Activated CD8-positive, alpha-beta T cell treated with anti-CD3 and anti-CD28 coated beads for 36 hours (primary cell): ENCODE measurements at places on chromosomes 4 and X.

- H3K27ac ChIP-seq = no peak overlapping the region
- no peaks in the 10 kb centered on the region for H3K36me3 ChIP-seq
- H3K4me1 ChIP-seq = no peaks in the 10 kb centered on the region
- no peak overlapping the region for H3K4me3 ChIP-seq
- peak; percentile 1 for DNase-seq
- H3K27me3 ChIP-seq = peaks cover 1% of the 10 kb centered on the region
These were observed 35.9 kb upstream of the CXCL8 start for GRCh38 chr4:73704314-73705055.

DNA sequence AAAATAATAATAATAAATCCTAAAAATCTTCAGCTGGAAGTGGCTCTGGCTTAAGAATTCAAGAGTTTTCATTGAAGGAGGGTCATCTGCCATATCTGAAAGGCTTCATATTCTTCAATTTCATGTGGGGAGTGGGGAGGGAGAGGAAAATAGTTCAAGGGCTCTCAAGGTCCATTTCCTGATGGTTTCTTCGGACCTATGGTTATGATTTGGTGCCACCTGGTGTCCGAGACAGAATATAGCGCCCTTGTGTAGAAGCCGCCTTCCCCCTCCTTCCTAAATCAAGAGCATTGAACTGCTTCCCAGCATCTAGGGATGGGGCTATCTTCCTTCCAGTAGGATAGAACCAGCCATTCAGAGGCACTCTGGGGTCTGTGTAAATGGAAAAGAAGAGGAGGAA, 34.3 kb downstream of the NLGN3 start:
- H3K27ac ChIP-seq = no peak overlapping the region
- H3K36me3 ChIP-seq = peaks cover 12% of the 10 kb centered on the region
- peaks cover 11% of the 10 kb centered on the region for H3K4me1 ChIP-seq
- peak; percentile 57 for DNase-seq
- no peak overlapping the region for H3K4me3 ChIP-seq

DNA sequence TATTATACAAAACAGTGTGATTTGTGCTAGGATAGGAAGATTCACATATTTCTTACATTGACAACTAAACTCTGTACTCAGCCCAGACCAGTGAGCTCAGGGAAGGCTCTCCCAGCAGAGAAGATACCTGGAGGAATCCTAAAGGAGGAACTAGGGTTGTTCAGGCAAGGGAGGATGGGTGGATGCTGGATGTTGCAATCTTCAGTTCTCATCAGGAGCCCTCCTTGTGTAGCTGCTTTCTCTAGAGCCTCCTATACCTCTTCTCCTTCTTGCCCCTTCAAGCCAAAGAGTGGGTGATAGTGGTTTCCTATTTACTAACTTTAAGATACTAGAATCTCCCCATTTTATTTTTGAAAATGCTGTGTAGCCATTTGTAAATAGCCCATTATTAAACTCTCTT, 117.3 kb downstream of the NKX6-1 start:
- H3K27ac ChIP-seq = no peak overlapping the region
- H3K4me1 ChIP-seq = no peaks in the 10 kb centered on the region
- no peaks in the 10 kb centered on the region for H3K36me3 ChIP-seq
- H3K27me3 ChIP-seq = peaks cover 14% of the 10 kb centered on the region
- DNase-seq = no peak

GRCh38 chr4:82898322-82899243, 2.0 kb upstream of the THAP9 start:
- DNase-seq = peak; percentile 55
- peaks cover 39% of the 10 kb centered on the region for H3K4me1 ChIP-seq
- H3K36me3 ChIP-seq = peaks cover 25% of the 10 kb centered on the region
- H3K27ac ChIP-seq = no peak overlapping the region
- no peaks in the 10 kb centered on the region for H3K27me3 ChIP-seq

DNA sequence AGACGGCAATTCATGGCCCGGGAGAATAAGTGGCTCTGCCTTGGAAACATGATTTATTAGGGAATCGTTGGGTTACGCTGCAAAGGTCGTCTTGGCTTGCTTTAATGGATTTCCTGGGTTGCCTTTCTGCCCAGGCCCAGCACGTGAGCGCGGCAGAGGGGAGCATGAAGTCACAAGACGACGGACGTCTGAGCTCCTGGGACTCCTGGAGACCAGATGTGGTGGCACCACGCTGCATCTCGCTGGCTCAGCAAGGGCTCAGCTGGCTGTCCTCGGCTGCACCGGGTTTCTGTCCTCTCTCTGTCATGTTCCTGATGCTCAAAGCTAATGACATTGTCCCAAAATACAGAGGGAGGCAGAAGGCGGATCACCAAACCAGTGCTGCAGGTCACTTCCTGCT, 61.2 kb downstream of the C4orf50 start:
- no peaks in the 10 kb centered on the region for H3K27me3 ChIP-seq
- no peaks in the 10 kb centered on the region for H3K4me1 ChIP-seq
- no peak overlapping the region for H3K4me3 ChIP-seq
- no peak for DNase-seq
- H3K27ac ChIP-seq = no peak overlapping the region
- H3K36me3 ChIP-seq = no peaks in the 10 kb centered on the region

DNA sequence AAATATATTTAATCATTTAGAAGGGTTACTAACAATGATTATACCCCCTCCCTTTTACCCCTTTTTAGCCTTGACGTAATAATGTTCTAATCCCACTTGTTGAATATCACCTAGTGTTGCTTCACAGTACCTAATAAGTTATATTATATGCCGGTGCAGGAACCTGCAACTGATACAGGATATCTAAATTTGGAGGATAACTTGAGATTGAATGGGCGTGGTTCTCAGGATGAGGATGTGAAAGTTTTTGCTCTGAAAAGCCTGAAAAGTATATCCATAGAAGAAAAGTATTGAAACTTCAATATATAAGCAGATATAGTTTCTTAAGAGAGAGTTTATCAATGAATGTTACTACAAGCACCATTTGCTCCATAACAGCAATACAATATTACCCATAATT, 59.8 kb downstream of the ZNF711 start:
- no peaks in the 10 kb centered on the region for H3K27me3 ChIP-seq
- H3K4me1 ChIP-seq = no peaks in the 10 kb centered on the region
- DNase-seq = no peak
- no peak overlapping the region for H3K4me3 ChIP-seq

- peaks cover 10% of the 10 kb centered on the region for H3K4me1 ChIP-seq
- no peaks in the 10 kb centered on the region for H3K27me3 ChIP-seq
- DNase-seq = no peak
- H3K36me3 ChIP-seq = peaks cover 8% of the 10 kb centered on the region
These were observed 129.7 kb downstream of the TMEM164 start for GRCh38 chrX:110132450-110133114.
